ENCODE measurements at places on chromosomes 13 and 19.

- no peak for DNase-seq
These were observed 26.4 kb upstream of the TPTE2 start for GRCh38 chr13:19587635-19588300.

DNA sequence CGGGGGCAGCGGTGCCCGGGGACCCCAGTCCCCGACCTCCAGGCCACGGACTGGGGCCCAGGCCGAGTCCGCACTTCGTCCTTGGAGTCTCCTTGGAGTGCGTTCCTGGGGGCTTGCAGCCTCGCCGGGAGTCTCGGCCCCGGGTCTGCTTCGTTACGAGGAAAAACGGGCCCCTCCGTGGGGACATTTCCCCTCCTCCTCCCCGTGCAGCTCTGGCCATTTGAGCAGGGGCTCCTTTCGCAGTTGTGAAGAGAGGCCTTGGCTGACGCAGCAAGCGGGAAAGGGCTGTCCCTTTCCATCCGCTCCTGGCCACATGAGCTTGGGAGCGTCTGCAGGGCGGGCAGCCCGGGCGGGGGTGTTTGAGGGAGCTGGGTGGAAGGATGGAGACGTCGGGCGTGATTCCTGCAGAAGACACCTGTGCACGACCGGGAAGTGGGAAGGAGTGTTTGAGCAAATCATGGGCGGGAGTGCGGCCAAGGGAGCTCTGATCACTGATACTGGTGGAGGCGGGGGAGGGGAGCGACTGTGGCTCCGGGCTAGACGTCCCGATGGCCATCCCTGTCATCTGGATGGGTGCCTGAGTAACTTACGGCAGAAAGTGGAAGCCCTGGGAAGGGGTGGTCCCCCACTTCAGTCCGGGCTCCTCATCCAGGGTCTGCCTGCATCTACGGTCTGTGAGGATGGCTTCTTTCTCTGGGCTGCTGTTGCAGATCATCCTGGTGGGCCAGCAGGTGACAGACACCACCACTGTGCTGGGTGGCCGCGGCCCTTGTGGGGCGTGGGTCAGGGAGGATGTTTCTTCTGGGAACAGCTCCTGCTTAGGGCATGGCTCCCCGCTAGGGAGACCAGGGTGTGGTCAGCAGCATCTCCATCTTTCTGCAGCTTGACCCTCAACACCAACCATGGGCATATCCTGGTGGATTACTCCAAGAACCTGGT is 736 bp downstream of the GPI start:
- peak; percentile 56 for DNase-seq

DNA sequence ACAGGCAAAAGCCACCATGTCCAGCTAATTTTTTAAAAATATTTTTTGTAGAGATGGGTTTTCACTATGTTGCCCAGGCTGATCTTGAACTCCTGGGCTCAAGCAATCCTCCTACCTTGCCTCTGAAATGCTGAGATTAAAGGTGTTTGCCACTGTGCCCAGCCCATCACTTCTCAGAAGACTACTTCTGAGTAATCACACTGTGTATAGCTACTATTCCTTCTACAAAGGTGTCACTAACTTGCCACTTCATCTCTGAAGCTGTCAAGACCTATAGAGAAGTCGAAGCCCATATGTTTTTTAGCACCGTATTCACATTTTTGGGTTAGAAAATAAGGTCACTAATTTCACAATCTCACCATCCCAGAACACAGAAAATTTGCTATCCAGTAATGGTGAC is 36.0 kb upstream of the FNDC3A start:
- no peak for DNase-seq

DNA sequence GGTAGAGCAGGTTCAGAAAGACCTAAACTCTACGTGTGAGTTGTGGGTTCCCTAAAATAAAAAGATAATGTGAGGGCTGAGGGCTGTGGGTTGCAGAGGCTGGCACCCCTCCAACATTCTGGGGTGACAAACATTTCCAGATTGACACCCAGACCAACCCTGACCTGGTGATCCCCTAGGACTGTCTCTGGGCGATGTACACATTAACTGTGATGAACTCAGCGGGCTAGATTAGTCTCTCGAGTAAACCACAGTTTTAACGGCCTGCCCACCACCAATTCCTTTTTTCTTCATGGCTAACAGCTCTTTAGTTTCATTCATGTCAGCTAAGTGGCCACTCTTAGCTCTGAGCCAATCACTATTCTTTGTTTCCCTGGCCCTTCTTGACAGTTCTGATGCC is 24.8 kb downstream of the SIAH3 start:
- no peak for DNase-seq

- DNase-seq, result no peak
These were observed 86.3 kb downstream of the ARHGEF7 start for GRCh38 chr13:111201304-111201940.

GRCh38 chr13:52665325-52665724 is 12.7 kb downstream of the SUGT1 start:
- DNase-seq, result no peak

GRCh38 chr19:31715249-31715945 is 366.2 kb upstream of the TSHZ3 start:
- DNase-seq, result no peak

- DNase-seq, result no peak
These were observed 700.0 kb downstream of the SLITRK6 start for GRCh38 chr13:85099245-85099644.

- no peak for DNase-seq
These were observed 274.1 kb downstream of the COG6 start for GRCh38 chr13:39929583-39929982.

GRCh38 chr19:5035793-5036697 is 67.1 kb downstream of the KDM4B start:
- DNase-seq, result no peak

DNA sequence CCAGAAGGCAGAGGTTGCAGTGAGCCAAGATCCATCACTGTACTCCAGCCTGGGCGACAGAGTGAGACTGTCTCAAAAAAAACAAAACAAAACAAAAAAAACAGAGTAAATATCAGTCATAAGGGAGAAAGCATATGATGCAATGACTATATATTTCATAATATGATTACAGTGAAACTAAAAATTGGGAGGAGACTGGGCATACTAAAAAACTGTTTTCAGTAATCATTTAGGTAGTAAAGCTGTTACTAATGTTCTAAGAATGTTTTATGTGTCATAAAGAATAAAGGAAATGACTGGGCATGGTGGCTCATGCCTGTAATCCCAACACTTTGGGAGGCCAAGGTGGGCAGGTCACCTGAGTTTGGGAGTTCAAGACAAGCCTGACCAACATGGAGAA is 15.9 kb downstream of the ZNF573 start:
- no peak for DNase-seq

- DNase-seq, result no peak
These were observed 227.4 kb downstream of the TUBA3C start for GRCh38 chr13:18954254-18954653.

DNA sequence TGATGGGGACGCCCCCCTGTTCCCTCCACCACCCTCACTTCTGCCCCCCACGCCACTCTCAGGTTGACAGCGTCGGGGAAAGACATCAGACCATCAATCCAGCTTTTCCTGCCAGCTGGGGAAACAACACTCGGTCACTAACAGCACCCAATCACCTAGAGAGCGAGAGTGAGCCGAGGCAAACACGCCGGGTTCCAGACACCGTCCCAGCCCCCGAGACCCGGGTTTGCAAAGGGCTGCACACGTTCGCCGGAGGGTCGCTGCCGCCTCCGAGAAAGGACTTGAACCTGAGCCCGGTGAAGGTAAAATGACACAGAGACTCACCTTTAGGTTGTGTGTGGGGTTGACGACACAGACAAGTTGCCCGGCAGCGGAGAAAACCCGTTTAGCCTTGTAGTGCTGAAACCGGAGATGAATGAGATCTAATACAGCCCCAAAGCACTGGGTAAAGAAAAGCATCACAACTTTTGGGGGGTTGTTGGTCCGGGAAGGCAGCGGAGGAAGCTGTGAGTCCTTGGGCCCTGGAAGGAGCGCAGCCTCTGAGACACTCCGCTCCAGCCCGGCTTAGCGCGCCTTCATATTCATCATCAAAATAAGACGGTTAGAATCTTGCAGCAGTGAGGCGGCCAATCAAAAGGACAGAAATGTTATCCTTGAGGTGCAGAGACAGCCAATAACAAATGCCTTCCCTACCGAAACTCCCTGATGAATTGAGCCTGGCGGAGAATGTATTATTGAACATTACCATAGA is at the start of gene SIAH3:
TSS of gene SIAH3 (minus strand) at position 583 of the 751 bp plus-strand sequence. CDS start at position 459, 124 bp downstream.
- DNase-seq, result no peak

Data from ecto neural progenitor cell (in vitro differentiated cells).